ENCODE measurements at places on chromosomes 2 and 18.

DNA sequence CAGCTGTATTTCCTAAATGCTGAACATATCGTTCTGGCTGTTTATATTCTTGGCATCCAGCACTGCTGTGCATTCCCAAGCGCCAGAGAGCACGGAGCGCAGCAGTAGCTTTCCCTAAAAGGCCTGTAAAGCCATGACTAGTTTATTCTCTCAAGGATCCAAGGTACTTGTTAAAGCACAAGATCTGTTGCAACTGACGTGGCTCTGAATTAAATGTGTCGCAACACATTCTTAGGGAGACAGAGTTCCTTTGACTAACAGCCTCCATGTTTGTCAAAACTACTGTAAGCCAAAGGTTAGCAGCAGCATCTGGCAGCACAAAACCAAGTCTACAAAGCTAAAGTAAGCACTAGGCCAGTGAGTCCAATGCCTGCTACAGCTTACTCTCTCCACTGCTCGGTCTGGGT lies 188.6 kb upstream of the FN1 start:
- no peak for DNase-seq

GRCh38 chr2:108889907-108890306 lies 99.1 kb downstream of the EDAR start:
- no peak for DNase-seq

DNA sequence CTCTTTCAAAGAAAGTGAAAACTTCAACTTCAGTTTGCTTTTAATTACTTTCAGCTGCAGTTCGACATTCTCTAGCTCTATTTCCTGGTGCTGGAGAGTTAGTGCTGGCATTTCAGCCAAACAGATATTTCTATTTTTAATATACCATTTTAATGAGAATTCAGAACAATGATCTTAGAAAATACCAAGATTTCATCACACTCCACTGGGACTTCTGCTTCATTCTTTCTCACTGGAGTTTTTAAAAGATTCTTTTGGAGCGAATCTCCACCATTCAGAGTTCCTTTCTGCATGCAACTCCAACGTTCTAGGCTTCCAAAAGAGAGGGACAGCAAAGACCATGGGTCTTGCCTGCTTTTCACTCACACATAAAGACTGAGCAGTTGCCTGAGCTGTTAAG lies 94.2 kb downstream of the CABLES1 start:
- no peak for DNase-seq

DNA sequence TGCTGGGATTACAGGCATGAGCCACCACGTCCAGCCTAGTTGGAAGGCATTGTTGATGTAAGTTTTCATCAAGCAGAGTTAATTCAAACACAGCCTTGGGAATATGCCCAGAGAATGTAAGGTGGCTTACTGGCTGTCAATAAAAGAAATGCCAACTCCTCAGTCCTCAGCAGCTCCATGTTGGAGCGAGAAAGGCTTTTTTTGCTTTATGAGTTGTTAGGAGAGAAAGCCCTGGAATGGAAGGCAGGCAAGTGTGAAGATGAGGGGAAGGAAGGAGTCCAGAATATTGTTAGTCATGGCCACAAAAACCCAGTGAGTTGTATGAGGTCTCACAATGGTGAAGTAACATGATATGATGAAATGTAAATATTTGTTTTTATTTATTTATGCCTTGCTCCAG lies 57.1 kb downstream of the MAP4K4 start:
- DNase-seq: no peak

Measured in colonic mucosa (tissue), 4 donors.